ENCODE measurements at places on chromosomes 11 and 22. TPM values are rescaled to one million over a fixed set of nuclear protein-coding genes. Genes with fewer than 3 reads are reported as not detected.

ELMOD1 gene
- total RNA-seq = not detected

DNA sequence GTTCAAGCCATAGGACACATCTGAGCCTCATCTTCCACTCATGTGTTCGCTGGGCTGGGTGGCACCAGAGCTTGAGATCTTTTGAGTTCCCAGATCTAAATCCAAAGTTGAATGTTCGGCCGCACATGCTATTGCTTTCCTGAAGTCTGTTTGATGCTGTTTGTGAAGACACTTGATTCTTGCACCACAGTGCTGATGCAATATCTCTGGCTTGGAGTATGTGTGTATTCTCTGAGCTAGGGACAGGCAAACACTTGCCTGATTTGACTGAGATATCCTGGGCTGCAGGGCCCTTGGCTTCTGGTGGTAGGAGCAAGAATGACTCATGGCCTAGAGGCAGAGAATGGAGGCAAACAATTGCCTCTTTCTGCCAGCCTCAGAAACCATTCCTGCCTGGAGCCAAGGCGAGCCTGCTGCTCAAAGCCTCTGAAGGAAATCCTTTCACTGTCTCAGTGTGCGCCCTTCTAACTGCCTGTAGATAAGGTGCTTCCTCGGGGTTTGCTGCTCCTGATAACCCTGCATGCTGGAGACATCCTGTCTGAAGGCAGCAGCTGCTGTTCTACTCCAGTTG, 73.0 kb downstream of the CYB5R2 start:
- DNase-seq = no peak

OR51B5 gene
- 0.36 TPM for total RNA-seq

MS4A3 gene
- total RNA-seq = not detected

GRCh38 chr22:39306456-39307361, 12.7 kb downstream of the RPL3 start:
- DNase-seq = no peak

DNA sequence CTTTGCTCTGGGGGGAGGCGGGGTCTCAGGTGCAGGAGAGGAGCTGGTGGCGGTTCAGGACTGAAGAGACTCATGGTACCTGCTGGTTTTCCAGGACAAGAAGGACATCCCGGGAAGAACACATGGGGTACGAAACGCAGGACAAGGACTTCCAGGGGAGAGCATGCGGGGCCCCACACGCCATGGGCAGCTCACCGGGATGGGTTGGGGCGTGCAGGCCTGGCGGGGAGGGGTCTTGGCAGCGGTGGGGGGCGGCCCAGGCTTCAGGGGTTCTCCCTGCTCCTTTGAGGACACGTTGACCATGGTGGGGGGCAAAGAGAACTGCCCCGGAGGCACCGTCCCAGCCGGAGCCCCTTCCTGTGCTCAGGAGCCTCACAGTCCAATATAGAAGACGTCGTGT, 673.2 kb downstream of the BRD1 start:
- DNase-seq = no peak

- DNase-seq = no peak
Measured at GRCh38 chr11:25902476-25902875, 429.5 kb upstream of the ANO3 start.

IMMP1L gene
- total RNA-seq = 14.9 TPM

OR6X1 gene
- not detected for total RNA-seq

- no peak for DNase-seq
Measured at GRCh38 chr11:21948876-21949275, 244.0 kb upstream of the ANO5 start.

DNA sequence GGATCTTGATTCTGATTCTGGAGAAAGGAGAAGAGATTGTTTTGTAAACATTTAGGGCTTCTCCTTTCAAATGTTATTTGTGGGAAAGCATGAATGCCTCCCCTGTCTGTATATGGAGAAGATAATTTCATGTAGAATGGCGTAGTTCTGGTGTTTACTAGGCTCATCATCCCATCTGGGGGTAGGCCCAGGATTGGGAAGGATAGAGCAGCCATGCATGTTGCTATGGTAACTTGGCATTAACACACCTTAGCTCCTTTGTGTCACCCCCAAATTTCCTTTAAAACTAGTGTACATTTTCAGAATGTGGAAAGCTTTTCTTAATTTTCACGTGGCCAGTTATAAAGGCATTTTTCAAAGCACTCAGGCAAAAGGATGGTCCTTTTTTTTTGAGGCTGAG, 57.5 kb upstream of the EED start:
- DNase-seq = no peak

GRCh38 chr22:37377138-37377537, 50.1 kb downstream of the ELFN2 start:
- no peak for DNase-seq

UBQLNL gene
- 1.7 TPM for total RNA-seq

DNA sequence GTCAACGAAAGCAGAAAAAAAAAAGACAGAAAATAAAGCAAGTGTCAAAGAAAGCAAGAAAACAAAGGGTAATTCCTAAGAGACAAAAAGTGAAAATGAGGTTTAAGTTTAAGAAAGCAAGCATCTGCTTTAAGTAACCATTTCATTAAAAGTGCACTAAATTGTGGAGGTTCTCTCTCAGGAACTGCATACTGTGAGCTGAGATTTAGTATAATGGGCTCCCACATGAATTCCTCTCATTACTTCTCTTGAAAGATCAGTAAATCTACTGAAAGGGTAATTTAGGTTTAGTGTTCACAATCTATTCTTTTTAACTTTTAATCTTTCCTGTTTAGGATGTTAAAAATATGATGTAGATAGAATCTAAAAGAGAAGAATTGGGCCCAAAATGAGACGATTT, 465.3 kb upstream of the ARHGAP42 start:
- DNase-seq = no peak

- no peak for DNase-seq
Measured at GRCh38 chr11:33564856-33565453, 135.7 kb downstream of the C11orf91 start.

DDX25 gene
- 0.60 TPM for total RNA-seq

GRCh38 chr11:134228625-134229024, 4.2 kb downstream of the VPS26B start:
- no peak for DNase-seq

- DNase-seq = no peak
Measured at GRCh38 chr11:2961080-2961479, 31.0 kb downstream of the NAP1L4 start.

DNA sequence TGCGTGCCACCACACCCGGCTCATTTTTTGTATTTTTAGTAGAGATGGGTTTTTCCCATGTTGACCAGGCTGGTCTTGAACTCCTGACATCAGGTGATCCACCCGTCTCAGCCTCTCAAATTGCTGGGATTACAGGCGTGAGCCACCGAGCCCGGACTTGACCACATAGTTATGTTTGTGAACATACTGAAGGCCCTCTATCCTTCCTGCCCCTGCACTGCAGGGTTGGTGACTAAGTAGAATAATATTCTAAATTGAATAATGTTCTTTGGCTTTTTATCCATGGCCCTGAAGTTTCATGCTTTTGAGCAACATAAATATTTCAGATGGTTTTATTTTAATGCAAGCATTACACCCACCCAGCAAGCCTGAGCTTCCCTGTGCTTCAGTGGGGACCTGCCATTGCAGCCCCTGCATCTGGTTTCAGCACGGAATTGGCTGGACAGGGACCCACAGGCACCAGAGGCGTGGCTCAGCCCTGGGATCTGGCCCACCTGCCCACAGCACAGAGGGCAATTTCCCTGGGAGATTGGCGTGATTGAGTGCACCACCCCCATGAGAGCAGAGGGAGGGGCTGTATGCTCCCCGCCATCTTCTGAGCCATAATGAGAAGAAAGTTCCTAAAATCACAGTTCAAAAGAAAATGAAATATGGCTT, 460.5 kb downstream of the BRD1 start:
- no peak for DNase-seq

DNA sequence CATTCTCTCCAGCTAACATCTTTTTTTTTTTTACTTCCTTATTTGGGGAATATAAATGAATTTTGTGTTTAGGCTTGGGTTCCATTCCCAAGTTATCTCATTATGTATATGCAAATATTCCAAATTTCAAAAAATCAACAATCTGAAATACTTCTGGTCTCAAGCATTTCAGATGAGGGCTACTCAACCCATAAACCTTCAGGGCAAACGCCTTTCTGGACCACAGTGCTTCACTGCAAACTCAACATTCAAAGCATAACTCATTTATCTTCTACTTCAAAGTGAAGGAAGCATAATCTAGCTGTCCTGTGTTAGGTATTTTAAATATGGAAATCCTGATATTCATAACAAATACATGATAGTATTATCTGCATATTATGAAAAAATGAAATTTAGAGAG, 161.7 kb upstream of the PGR start:
- no peak for DNase-seq

DNA sequence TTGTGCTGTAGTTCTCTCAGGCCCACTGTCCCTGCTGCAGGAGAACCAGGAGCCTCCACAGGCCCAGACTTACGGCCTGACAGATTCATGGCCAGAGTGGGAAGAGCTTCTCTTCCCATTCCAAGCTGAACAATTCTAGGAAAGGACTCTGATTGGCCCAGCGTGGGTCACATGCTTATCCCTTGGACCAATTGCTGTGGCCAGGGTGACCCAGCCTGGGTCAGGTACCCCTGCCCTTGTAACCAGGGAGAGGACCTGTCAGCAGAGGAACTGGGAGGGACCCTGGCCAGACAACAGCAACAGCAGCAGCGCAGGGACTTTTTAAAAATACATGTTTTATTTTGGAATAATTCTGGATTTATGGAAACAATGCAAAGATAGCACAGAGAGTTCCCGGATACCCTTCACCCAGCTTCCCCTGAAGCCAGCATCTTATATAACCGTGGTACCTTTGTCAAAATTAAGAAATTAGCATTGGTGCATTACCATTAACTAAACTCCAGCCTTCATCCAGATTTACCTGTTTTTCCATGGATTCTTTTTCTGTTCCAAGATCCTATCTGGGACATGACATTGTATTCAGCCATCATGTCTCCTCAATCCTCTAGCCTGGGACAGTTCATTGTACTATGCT, 8.8 kb upstream of the ELFN2 start:
- DNase-seq = no peak

- no peak for DNase-seq
Measured at GRCh38 chr11:33926671-33927552, 35.0 kb upstream of the LMO2 start.

DNA sequence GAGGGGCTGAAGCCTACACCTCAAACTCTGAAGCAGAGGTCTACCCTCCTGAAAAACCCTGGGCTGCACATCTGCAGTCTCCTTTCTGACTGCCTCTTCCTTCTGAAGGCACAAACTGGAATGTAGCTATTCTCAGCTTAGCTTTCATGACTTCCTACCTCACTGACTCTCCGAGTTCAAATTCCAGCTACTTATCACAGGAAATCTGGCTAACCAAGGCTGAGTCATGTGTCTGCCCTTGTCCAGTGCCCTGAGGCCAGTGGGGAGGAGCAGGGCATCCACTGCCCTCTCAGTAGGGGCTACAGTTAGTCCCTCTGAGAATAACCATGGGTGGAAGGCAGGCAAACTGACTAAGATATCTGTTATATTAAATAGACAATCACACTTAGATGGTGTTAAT, 29.2 kb downstream of the PDGFD start:
- no peak for DNase-seq

DNA sequence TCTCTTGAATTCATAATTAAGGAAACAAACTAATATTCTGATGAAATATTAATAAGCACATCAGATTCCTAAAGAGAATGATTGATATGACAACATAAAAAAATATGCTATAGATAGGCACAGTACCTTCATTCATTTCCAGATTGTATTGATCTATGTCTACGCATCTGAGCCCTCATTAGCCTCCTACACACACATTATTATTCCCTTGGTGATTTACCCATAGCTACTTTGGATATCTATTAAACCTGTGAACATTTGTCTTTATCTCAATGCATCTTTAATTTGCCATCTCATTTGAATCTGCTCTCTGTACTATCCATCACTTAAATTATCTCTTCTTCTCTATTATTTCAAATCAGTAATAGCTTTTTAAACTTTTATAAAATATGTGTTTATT, 18.4 kb downstream of the SESN3 start:
- DNase-seq = no peak

CRYBA4 gene
- total RNA-seq = not detected

DNA sequence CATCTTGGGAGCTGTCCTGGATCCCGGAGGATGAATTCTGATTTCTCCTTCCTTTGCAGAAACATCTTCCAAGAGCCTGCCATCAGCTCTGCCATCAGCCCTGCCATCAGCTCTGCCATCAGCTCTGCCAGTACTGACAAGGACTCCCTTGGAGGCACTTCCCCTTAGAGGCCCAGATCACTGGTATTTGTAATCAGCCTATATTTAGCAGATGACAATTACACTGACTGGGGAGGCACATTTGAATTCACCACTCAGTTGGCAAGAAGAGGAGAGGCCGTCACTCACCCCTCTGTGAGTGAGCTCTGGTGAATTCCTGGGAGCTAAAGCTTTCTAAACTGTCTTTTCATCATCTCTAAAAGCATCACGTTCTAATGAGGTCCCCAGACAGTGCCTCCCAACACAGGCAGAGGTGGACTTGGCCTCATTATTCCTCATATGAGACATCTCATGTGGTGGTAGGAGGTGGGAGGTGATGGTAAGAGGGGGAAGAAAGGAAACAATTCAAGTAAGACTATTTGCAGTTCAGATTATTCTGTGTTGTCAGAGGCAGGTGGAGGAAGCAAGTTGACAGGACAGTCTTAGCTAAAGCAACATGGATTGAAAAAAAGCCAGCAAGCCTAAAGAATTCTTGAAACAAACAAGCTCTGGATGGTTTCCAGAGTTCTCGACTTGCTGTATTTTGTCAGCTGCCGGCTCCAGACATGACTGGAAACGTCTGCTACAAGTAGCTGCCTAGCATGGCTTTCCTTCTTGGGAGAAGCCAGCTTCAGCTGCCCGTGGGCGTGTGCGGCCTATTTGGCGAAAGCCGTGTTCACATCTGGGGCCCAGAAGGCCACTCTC, 771.7 kb downstream of the TBC1D22A start:
- no peak for DNase-seq

C11orf91 gene
- total RNA-seq = not detected

SHANK3 gene
- total RNA-seq = 61.3 TPM

GRCh38 chr11:129787532-129788155, 28.0 kb upstream of the TMEM45B start:
- DNase-seq = no peak

DNA sequence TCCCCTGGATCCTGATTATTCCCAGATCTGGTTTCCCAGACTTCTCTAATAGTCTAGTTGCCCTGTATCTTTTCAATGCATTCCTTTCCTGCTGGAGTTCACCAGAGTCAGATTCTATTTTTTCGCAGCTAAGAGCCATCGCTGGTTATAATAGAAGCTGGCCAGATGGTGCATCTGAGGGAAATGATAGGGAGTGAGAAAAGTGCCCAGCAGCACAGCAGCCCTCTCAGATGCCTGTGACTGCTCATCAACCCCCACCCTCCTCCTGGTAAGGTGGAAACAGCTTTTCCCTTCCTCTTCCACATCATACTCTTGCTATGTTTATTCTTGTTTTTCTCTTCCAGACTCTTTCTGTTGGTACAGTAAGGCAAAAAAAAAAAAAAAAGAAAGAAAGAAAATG, 12.8 kb downstream of the OR8A1 start:
- no peak for DNase-seq
